EH (cell line): ENCODE measurements at places on chromosomes 7 and 10.
A peak's percentile ranks its signal among the peaks of the same experiment; 100 is the strongest.

DNA sequence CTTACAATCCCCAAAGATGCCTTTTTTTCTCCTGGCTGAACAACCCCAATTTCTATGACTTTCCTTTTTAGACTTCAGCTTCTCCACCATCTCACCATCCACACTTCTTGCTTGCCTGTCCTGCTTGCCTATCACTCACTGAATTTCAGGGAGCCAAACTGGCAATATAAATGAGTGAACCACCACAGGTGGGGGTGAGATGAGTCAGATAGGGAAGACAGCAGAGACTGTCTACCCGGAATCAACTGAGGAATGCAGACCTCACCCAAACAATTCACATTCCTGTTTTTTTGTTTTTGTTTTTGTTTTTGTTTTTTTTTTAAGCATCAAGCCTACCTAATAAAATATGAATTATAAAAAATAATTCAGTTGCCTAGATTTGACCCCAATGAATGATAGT lies 273.8 kb downstream of the NRG3 start:
- DNase-seq = no peak

DNA sequence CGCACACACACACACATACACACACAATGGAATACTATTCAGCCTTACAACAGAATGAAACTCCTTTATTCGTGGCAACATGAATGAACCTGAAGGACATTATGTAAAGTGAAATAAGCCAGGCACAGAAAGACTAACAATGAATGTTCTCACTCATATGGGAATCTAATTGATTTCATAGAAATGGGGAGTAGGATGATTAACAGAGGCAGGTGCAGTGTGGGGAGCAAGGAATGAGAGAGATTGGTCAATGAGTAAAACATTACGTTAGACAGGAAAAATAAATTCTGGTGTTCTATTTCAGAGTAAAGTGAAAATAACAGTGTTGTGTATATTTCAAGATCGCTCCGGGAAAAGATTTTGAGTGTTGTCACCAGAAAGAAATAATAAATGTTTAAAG lies 694.5 kb downstream of the NXPH1 start:
- no peak for DNase-seq

- DNase-seq = peak; percentile 96
Measured at GRCh38 chr10:23338155-23338828, 6.3 kb downstream of the C10orf67 start.

GRCh38 chr7:935874-936385 lies 18.6 kb downstream of the ADAP1 start:
- no peak for DNase-seq

- DNase-seq = no peak
Measured at GRCh38 chr7:156019776-156020565, 207.7 kb upstream of the SHH start.

- no peak for DNase-seq
Measured at GRCh38 chr10:124470544-124471434, 9.2 kb downstream of the LHPP start.

- DNase-seq = no peak
Measured at GRCh38 chr7:35967366-35968139, 166.7 kb downstream of the SEPTIN7 start.

- peak; percentile 70 for DNase-seq
Measured at GRCh38 chr7:522071-522950, 2.7 kb upstream of the PDGFA start.

DNA sequence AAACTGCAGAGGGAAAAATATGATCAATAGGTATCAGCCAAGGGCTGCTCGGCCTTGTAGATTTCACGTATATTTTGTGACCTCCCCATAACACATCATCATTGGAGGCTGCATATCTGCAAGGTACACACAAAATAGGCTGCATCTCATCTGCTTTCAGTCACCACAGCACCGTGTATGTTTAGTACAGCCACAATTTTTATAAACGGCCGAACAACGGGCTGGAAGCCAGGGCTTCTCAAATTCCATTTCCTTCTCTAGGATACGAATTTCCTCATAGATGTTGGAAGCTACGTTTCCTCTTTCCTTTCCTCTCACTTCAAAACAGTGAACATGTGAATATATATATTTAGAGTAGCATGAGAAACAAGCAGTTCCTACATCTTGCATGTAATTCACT lies 20.2 kb upstream of the FOXK1 start:
- peak; percentile 54 for DNase-seq

- DNase-seq = peak; percentile 61
Measured at GRCh38 chr10:69222157-69223027, 2.3 kb downstream of the HKDC1 start.

GRCh38 chr10:107423903-107424302 lies 259.4 kb upstream of the SORCS1 start:
- no peak for DNase-seq

- DNase-seq = no peak
Measured at GRCh38 chr10:60167050-60167449, 222.6 kb downstream of the ANK3 start.

DNA sequence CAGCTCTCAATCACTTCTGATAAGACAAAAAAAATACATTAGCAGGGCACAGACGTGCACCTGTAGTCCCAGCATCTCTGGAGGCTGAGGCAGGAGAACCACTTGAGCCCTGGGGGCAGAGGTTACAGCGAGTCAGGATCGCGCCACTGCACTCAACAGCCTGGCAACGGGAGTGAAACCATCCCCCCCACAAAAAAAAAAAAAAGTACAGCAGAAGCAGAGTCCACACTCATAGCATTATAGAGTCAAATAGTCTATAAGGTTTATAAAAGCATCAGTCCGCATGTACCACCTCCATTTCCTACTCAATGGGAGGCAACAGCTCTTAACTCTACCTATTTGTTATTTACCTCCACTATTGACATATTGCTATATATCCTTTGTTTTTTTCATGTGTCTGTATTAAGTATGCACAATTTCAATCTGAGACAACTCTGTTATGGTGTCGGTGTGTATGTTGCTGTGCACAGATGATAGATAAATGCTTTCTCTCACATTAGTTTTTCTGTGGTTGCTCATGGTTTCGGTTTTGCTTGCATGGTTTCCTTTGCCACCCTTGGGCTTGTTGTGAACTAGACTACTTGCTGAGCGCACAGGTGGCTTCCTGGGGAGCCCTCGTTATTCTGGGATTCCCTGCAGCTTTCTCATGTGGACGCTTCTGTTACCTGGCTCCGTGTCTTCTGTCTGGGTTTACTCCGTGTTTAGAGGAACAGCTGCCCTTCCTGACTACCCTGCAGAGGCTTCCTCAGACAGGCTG lies 40.4 kb downstream of the PROSER2 start:
- no peak for DNase-seq

DNA sequence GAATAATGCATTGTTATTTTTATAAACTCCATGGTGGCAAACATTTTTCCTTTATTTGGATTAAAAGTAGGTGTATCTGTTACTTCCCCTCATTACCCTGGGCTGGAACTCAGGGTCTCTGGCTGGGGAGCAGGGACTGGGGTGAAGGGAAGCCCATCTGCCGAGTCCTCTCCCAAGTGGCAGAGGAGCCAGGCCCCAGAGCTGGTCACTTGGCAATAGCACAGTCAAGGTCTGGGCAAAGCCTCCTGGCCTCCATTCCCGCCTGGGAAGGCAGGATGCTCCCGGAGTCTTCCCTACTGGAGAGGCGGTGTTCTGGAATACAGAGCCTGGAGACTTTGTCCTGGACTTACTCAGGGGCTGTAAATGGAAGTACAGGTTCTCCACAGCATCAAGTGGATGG lies 76.2 kb downstream of the CDH23 start:
- no peak for DNase-seq

DNA sequence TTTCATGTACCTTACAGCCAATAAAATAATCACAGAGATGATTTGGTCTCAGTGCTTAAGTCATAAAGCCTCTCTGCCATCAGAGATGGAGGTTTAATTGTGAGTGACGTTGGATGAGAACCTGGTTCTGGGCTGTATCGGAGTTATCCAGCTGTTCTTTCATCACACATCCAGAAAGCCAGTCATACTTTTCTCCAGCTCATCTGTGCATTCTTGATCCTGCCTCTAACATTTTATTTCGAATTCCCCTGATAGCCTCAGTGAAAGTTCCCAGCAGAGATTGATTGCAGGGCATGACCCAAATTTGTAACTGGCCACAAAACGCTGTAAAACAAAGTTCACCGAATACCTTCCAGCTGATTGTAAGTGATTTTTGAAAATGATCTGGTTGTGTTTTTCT lies 212.6 kb upstream of the HABP2 start:
- DNase-seq = no peak

GRCh38 chr10:19930936-19931893 lies 115.0 kb downstream of the PLXDC2 start:
- DNase-seq = no peak

DNA sequence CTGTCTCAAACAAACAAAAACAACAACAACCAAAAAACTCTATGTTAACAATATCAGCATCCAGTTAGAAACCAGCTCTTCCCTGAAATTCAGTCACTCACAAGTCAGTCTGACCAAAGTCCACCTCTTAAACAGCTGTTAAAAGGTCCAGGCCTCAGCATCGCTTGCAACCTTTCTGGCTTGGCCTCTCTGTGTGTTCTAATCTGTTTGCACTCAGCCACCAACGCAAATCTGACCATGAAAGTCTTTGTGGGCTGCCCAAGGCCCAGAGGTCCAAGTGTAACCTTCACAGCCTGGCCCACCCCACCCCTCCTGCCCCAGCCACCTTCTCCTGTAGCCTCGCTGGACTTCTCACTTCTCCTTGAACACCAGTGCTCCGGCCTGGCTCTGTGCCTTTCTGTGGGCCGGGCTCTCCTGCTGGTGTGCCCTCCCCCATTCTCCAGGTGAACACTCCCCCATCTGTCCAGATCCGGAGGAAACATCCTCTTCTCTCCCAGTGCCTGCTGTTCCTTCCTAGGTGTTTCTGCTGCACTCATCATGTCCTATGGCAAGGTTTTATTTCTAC lies 72.2 kb upstream of the EFCAB10 start:
- no peak for DNase-seq

GRCh38 chr10:44467090-44467489 lies 82.2 kb upstream of the CXCL12 start:
- DNase-seq = no peak

DNA sequence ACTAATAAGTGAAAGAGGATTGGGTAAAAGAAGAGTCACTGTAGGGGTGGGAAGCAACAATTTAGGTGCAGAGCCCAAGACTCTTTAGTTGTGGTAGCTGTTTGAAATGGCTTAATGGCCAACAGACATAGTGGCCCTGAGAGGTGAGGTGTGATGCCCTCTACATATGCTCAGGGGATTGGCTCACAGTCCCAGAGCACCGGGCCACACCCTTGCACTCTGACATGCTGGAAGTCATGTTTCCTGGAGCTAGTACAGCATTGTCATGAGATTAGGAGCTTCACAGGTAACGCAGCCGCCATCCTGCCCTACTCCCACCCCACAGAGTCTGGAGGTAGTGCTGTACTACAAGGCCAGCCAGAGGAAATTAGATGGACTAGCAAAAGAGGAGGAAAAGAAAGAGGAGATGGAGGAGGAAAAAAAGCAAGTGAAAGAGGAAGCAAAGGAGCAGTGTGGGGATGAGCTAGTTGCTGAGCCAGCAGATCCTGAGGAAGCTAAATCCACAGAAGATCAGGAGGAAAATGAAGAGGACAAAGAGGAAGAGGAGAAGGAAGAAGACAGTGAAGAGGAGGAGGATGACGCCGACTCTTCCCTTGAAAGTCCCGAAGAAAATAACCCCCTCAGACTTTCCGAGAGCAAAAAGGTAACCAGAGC lies 14.8 kb upstream of the FLNC start:
- DNase-seq = no peak

GRCh38 chr10:6151087-6151977 lies 51.4 kb upstream of the PFKFB3 start:
- peak; percentile 66 for DNase-seq

DNA sequence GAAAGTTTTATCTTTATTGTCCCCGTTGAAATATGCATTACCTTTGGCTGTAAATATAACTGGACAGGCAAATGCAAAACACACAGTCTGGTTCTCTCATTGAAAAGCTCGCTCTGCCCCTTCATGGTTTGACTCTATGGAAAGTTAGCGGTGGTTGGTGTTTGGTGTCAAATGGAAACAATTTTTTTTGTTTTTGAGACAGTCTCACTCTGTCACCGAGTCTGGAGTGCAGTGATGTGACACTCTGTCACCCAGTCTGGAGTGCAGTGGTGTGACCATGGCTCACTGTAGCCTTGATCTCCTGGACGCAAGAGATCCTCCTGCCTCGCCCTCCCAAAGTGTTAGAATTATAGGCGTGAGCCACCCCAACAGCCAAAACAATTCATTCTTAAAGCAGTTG lies 149.7 kb downstream of the LRRC4 start:
- no peak for DNase-seq

DNA sequence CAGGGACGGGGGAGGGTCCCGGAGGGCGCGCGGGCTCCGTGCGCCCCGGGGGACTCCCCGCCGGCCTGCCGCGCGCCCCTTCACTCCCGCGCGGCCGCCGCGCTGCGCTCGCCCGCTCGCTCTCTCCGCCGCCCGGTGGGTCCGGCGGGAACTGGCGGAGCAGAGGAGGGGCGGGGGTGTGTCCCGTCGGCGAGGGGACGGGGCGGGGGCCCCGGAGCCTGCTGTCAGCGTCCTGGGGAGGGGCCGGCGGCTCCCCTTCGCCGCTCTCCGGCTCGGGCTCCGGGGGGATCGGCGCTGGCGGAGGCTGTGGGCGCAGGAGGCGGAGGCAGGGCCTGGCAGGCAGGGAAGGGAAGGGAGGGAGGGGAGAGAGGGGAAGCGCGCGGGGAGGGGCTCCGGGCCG lies at the start of gene SH3PXD2A:
SH3PXD2A (minus strand) TSS at position 153 of the 400 bp plus-strand sequence. CDS start 310 bp downstream, outside the sequence.
- DNase-seq = peak; percentile 35

DNA sequence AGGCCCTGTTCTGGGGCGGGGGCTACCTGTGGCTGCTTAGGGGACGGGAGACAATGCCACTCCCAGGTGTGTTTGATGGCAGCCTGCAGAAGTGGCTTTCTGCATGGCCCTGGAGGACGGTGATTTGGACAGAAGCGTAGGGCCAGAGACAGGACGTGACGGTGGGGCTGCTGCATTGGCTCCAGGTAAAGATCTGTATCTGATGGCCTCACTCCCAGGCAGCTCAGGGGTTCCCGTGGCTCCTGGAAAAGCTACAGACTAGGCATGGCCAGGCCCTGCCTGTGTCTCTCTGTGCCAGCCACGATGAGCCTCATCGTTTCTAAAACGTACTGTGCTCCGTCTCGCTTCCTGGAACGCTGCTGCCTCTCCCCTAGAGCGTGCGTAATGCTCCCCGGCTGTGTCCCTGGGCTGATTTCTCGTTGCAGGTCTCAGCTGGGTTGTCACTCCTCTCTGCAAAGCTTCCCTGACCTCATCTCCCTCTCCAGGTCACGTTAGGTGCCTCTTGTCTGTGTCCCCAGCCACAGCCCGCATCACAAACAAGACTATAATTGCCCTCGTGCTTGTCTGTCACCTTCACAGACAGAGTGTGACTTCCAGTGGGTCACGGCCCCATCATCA lies 12.6 kb downstream of the GTF2IRD1 start:
- DNase-seq = no peak

GRCh38 chr7:93958216-93958615 lies 36.7 kb downstream of the GNG11 start:
- peak; percentile 21 for DNase-seq

DNA sequence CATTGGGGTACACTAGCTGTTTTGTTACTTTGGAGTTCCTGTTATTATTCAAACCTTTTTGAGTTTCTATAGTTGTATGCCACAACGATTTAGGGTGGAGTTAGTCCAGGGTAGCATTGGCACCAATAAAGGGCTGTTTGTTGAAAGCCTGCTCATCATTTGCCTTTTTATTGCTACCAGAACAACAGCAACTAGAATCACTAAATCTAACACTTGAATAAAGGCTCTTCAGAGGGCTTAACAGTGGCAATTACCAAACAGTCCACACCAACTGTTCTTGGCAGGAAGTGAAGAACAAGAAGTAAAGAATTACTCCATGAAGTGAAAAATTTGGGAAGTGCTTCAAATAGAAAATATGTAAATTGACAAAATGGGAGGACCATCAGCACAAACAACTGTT lies 621.4 kb downstream of the PHTF2 start:
- DNase-seq = no peak
